ENCODE measurements at places on chromosomes 3 and 15.

DNA sequence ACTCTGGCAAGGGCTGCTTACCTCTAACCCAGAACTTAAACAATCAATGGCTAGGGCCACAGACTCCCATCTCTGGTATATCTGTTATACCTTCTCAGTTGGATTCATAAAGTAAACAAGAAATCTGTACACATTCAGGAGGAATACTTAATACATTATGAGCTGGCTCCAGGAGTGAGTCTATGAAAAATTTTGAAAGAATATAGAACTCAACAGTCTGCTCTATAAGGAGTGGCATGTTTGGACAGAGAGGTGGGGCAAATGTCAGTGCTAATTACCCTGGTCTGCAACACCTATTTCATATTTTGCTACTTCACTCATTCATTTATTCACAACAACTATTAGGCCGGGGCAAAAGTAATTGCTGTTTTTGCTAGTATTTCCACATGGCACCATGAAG, 245.1 kb downstream of the THRB start:
- no peak for DNase-seq

DNA sequence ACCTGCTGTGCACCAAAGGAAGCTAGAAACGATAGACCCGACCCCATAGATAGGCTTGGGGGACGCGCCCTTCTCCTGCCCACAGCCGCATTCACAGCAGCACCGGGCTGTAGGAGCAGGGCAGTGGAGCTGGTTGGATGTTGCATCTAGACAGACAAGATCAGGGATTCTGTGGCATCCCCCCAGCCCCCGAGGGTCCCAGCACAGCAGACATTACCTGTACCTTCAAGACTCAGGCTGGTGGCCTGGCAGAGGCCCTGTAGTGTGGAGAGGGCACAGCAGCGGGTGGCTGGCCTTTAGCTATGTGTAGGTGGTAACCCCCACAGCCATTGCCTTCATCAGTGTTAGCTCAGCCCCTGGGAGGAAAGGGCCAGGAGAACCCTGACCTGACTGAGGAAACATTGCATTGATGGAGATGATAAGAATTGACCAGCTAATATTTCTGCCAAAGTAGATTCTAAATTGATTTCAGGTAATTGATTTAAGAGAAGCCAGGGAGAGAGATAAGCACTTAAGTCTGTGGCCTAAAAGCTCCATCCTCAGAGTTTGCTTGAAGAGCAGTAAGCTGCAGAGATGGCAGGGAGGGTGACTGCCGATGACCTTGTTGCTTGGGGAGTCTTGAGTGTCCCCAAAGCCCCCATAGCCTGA, 269.4 kb downstream of the TLE3 start:
- DNase-seq = no peak

GRCh38 chr3:40939741-40940130, 259.6 kb upstream of the CTNNB1 start:
- no peak for DNase-seq

DNA sequence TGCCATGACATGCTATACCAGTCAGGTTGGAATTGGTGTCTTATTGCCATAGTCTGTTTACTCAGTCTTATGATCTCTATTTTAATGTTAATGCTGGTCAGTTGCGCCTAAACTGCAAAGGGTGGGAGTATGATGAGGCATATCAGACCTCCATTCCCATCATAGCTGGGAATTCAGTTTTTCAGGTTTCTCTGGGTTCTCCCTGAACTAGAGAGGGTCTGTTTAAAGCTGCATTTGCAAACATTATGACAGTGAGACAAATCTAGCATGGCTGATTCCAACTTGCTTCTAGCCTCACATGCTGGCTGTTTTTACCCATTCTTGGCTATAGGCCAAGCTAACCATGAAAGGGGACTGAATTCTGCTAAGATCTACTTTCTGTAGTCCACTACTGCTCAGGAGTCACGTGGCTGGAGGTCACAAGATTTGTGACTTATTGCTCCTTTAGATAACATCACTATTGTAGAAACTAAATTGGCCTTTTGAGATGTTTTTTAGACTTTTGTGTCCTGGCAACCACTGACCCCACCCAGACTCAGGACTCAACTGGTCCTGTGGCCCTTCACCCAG, 96.5 kb downstream of the TGFBR2 start:
- no peak for DNase-seq

- no peak for DNase-seq
Observed at GRCh38 chr3:134847349-134847748, 52.3 kb downstream of the EPHB1 start.

DNA sequence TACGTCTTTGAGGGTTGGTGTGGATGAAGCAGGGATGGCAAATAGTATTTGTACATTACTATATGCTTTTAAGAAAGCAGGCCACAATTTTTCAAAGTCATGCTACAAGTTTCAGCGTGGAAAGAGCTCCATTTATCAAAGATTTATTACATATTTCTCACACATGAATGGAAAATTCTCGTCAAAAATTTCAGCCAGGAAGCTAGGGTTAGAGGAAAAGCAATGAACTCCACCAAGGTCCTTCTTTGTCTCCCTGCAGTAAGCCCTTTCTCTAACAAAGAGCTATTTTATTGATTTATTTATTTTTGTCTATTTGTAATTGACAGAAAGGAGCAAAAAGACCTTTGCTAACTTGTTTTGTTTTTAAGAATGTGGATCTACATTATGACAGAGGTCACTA, 7.5 kb upstream of the ZBTB20 start:
- no peak for DNase-seq

DNA sequence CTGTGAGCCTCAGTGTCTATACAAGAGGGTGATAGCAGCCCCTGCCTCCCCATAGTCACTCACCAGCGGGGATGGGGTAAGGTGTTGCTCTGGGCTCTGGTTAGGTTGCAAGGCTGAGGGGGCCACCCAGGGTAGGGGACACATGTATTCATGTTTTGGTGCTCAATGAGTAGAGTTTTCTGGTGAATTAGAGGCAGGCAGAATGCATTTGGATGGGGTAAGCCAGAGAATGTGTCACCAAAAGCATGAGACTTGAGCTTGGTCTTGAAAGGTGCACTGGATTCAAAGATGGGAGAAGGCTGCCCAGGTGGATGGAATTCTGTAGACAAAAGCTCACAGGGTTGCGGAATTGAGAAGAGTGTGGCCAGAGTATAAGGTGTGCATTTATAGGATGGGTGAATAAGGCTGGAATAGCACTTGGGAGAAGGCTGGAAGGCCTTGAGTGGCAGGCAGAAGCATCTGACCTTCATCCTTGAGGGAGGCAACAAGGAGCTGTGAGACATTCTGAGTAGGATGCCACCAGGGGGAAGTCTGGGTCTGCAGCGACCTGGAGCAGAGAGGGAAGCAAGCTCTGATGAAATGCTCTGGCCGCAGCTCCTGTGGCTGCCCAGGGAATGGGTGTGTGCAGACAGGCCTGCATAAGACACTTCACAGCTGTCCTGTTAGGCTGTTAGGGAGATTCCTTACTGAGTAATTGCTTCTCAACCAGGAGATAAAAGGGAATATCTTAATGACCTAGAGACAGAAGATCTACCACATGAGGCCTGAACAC, 149.6 kb downstream of the CHDH start:
- DNase-seq = no peak

DNA sequence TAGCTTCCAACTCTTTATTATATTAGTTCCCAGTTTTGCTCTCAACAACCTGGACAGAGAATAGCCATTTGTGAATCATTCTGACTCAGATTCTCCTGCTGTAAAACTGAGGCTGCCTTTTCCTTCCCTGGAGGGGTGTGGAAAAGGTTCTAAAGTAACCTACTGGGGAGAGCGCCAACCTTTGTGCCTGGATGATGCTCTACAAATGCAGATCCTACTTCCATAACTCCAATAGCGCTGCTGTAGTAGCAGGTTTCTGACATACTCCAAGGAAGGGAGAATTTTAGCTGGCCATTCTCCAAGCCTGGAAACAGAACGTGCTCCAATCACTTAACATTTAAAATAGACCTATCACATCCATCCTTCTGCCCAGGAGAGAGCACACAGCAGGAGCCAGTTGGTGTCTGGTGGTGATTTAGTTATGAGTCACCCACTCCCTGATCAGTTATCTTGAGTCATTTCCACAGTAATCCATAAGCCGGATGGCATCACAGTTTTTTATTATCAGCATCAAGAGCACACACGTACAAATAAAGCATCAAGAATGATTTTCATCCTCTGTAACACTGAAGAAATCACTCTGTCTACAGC, 38.3 kb downstream of the MYH15 start:
- DNase-seq = no peak

DNA sequence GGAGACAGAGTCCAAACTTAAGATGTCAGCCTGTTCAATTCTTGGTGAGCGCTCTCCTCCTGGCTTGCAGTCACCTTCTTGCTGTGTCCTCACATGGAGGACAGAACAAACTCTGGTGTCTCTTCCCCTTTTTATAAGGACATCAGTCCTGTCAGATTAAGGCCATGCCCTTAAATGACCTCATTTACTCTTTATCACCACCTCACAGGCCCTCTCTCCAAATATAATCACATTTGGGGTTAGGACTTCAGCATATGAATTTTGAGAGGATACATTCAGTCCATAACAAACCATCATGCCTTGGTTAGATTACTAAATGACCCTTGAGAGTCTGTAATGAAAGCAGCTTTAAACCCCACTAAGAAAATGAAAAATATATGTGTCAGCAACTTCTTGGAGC, 175.2 kb downstream of the TAFA4 start:
- DNase-seq = no peak

GRCh38 chr3:27591312-27592210, 107.4 kb upstream of the SLC4A7 start:
- no peak for DNase-seq

DNA sequence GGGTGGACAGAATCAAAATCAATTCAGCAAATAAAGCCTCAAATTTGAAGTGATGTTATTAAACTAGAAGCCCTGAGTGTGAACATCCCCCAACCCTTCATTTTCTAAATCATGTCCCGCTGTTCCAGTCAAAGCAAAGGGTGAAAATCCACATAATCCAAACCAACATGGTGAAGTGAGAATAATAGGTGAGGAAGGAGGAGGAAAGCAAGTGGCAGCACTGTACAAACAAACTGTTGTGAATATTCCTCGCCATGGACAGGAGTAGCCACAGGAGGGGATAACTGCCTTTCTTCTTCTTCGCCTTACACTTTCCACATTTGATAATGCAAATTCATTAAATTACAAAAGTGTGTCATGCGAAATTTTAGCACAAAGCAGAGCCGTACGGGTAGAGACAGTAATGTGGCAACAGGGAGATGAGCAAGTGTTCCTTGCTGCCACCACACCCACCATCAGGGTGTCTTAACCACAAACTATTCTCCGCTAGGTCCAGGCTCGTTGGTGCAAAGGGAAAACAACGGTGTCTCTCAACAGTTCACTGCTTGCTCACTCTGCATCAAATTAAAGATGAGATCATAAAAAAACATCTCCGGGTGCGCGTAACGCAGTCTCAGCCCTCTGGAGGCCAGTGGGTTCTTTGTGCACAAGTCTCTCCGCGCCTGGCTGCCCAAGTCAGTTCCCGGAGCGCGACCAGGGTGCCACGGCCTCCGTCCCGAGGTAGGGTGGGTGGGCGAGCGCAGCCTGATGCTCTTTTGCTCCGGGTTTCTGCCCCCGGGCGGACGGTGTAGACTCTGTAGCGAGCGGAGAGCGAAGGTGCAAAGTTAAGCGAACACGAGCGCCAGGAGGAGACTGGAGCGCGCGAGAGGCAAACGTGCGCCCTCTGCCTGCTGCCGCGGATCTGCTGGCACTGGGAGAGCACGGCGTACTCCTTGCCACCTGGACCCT, 6.7 kb downstream of the EPHA3 start:
- DNase-seq = peak; percentile 63
